ENCODE measurements at places on chromosomes 16 and 17.

DNA sequence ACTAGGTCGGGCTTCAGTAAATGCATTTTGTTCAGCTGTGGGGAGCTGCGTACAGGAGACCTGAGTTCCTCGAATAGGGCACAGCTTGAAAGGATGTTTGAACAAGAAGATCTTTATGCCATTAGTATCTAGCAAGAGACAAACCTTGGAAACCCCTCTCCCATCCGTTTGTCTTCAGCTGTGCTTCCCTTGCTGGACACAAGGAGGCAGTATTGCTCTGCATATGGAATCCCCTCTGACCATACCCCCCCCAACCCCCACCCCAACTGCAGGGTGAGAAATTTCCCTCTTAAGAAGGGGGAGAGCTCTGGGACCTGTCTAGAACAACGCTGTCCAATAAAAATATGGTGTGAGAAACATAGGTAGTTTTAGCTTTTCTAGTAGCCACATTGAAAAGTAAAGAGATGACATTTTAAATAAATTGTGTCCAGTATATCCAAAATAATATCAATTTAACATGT is 1.6 kb downstream of the MRM1 start:
- H3K27ac ChIP-seq: no peak overlapping the region
- peaks cover 18% of the 10 kb centered on the region for H3K4me1 ChIP-seq
- no peaks in the 10 kb centered on the region for H3K36me3 ChIP-seq
- no peaks in the 10 kb centered on the region for H3K27me3 ChIP-seq

GRCh38 chr16:62816971-62817519 is 780.8 kb upstream of the CDH8 start:
- no peak overlapping the region for H3K27ac ChIP-seq
- no peaks in the 10 kb centered on the region for H3K27me3 ChIP-seq
- H3K36me3 ChIP-seq: no peaks in the 10 kb centered on the region
- H3K4me1 ChIP-seq: no peaks in the 10 kb centered on the region
- no peak for DNase-seq

- peaks cover 9% of the 10 kb centered on the region for H3K4me1 ChIP-seq
- H3K4me3 ChIP-seq: no peak overlapping the region
- no peak for DNase-seq
- no peaks in the 10 kb centered on the region for H3K36me3 ChIP-seq
Measured at GRCh38 chr17:27386206-27387075, 69.8 kb upstream of the KSR1 start.

GRCh38 chr16:52090080-52090479 is 456.9 kb downstream of the TOX3 start:
- no peak for DNase-seq
- no peaks in the 10 kb centered on the region for H3K4me1 ChIP-seq
- no peaks in the 10 kb centered on the region for H3K27me3 ChIP-seq
- no peaks in the 10 kb centered on the region for H3K36me3 ChIP-seq

DNA sequence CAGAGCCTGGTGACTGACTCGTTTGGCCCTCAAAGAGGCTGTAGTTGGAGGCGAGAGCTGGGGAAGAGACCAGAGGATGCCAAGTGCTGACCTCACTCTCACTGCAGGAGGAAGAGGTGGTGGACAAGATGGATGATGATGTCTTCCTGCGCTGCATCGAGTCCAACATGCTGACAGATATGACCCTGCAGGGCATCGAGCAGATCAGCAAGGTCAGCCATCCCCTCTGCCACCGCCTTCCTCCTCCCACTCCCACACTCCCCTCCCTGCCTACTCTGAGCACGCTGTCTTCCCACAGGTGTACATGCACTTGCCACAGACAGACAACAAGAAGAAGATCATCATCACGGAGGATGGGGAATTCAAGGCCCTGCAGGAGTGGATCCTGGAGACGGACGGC is 26.9 kb downstream of the POLR2A start:
- H3K4me3 ChIP-seq: no peak overlapping the region
- no peaks in the 10 kb centered on the region for H3K4me1 ChIP-seq
- no peak for DNase-seq
- no peaks in the 10 kb centered on the region for H3K27me3 ChIP-seq
- H3K36me3 ChIP-seq: peaks cover 71% of the 10 kb centered on the region
- H3K27ac ChIP-seq: no peak overlapping the region

DNA sequence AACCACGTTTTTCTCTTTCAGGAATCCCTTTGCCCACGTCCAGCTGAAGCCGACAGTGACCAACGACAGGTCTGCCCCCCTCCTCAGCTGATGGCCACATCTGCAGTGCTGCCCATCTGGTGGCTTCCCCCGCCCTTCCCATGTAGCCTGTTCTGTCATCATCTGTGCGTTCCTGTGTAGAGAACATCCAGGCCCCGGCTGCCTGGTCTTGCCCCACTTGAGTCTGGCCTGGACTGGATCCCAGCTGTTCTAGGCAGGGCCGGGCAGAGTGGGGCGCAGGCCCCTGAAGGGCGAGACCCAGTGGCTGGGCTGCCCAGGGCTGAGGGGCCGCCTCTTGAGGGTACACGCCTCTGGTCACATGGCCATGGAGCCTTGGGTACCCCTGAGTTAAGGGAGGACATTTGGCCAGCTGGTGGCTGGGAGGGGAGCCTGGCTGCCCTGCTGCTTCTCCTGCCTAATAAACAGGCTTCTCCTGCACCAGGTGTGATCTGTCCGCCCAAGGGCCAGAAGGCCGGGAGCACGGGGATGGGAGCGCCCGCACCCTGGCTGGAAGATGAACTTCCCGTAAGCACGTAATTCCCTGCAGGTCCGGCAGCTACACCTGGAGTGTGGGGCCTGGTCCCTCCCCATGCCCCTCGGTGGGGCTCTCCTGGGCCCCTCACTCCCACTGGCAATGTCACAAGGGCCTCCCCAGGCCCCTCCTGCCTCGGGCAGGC is 49.4 kb upstream of the PVALEF start:
- no peaks in the 10 kb centered on the region for H3K27me3 ChIP-seq
- no peaks in the 10 kb centered on the region for H3K36me3 ChIP-seq
- H3K4me3 ChIP-seq: no peak overlapping the region
- H3K27ac ChIP-seq: no peak overlapping the region

DNA sequence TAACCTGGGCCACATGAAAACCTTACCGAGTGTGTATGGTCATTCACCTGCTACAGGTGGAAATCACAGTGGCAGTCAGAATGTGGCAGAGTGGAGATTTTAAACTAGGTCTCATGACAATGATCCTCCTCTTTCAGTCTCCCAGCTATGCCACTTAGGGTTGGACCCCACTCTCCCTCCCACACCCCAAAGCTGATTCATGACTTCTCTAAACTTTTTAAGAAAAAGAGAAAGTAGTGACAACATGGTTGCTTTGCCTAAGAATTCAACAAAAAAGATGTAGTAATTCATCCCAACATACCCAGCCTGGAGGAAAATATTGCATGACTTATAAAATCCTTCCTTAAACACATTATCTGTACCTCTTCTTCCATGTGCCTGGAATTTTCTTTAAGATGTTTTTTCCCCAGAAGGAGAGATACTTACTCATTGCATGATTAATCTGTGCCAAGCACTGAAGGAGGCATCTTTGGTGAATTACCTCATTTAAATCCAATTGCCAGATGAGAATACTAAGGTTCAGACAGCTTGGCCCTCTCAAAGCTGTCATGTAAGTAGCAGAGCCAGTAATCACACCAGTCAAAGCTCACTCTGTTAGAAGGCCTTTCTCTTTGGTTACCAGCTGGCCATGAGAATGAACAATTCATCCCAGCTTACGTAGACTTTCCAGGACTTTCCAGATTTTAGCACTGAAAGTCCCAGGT is 119.9 kb downstream of the COPRS start:
- H3K36me3 ChIP-seq: no peaks in the 10 kb centered on the region
- H3K4me3 ChIP-seq: no peak overlapping the region
- H3K4me1 ChIP-seq: no peaks in the 10 kb centered on the region
- H3K27me3 ChIP-seq: no peaks in the 10 kb centered on the region
- no peak for DNase-seq
- no peak overlapping the region for H3K27ac ChIP-seq

- H3K4me1 ChIP-seq: peaks cover 49% of the 10 kb centered on the region
- H3K27me3 ChIP-seq: no peaks in the 10 kb centered on the region
- peak within 1 kb of the TSS; percentile 98 for H3K27ac ChIP-seq
- H3K4me3 ChIP-seq: peak within 1 kb of the TSS; percentile 58
Measured at GRCh38 chr16:4315186-4316107, at the start of gene GLIS2. GLIS2 (plus strand) TSS chr16:4316067; CDS start chr16:4332281, 16,214 bp downstream.

GRCh38 chr17:225551-225950 is 44.1 kb upstream of the DOC2B start:
- DNase-seq: no peak
- no peaks in the 10 kb centered on the region for H3K27me3 ChIP-seq
- no peak overlapping the region for H3K4me3 ChIP-seq

GRCh38 chr16:2426941-2427361 is 2.3 kb upstream of the CCNF start:
- DNase-seq: peak; percentile 85
- H3K36me3 ChIP-seq: no peaks in the 10 kb centered on the region
- no peak overlapping the region for H3K27ac ChIP-seq
- H3K27me3 ChIP-seq: no peaks in the 10 kb centered on the region
- H3K4me3 ChIP-seq: no peak overlapping the region

- H3K27me3 ChIP-seq: no peaks in the 10 kb centered on the region
- no peak for DNase-seq
- peaks cover 7% of the 10 kb centered on the region for H3K4me1 ChIP-seq
- H3K27ac ChIP-seq: no peak overlapping the region
- no peak overlapping the region for H3K4me3 ChIP-seq
Measured at GRCh38 chr17:73516431-73516830, 127.8 kb downstream of the SDK2 start.

GRCh38 chr16:13018026-13018425 is 116.6 kb downstream of the SHISA9 start:
- no peak overlapping the region for H3K4me3 ChIP-seq
- no peak overlapping the region for H3K27ac ChIP-seq
- H3K4me1 ChIP-seq: no peaks in the 10 kb centered on the region
- no peaks in the 10 kb centered on the region for H3K27me3 ChIP-seq
- no peak for DNase-seq
- no peaks in the 10 kb centered on the region for H3K36me3 ChIP-seq

GRCh38 chr16:60816461-60816860 is 1219.8 kb downstream of the CDH8 start:
- H3K36me3 ChIP-seq: no peaks in the 10 kb centered on the region
- H3K4me1 ChIP-seq: no peaks in the 10 kb centered on the region
- no peaks in the 10 kb centered on the region for H3K27me3 ChIP-seq
- H3K27ac ChIP-seq: no peak overlapping the region

DNA sequence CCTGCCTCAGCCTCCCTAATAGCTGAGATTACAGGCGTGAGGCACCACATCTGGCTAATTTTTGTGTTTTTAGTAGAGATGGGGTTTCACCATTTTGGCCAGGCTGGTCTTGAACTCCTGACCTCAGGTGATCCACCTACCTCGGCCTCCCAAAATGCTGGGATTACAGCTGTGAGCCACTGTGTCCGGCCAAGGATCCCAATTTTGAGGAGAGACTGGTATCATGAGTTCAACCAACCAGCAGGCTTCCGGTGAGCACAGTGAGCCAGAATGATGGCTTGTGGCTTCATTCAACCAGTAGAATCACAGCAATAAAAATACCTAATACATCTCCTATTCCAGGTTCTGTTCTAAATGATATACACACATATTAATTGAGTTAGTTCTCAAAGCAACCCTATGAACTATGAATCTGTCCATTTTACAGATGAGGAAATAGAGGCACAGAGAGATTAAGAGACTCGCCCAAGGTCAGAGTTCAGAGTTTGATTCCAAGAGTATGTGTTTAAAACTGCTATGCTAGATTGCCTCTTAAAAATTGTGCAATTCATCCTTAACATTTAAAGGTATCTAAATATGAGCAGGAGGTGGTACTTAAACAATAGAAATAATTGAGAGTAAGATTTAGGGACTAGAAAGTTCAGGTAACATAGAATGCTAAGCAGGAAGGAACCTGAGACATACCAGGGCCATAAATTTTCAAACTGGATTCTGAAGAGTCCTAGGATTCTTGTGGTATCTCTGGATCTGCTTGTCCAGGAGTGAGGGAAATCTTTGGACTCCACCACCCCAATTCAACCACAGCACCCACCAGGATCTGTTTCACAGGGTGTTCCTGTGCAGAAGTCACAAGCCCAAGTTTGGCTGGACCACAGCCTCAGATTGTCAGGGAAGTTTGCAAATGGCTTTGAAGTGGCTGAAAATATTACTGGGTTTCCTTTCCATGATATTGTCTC is 25.1 kb downstream of the CCDC42 start:
- H3K36me3 ChIP-seq: no peaks in the 10 kb centered on the region
- no peak overlapping the region for H3K27ac ChIP-seq
- DNase-seq: no peak
- H3K4me1 ChIP-seq: no peaks in the 10 kb centered on the region

- no peaks in the 10 kb centered on the region for H3K36me3 ChIP-seq
- peaks cover 34% of the 10 kb centered on the region for H3K4me1 ChIP-seq
- H3K27me3 ChIP-seq: no peaks in the 10 kb centered on the region
- no peak overlapping the region for H3K27ac ChIP-seq
Measured at GRCh38 chr17:44911133-44912001, 3.9 kb downstream of the GFAP start.

DNA sequence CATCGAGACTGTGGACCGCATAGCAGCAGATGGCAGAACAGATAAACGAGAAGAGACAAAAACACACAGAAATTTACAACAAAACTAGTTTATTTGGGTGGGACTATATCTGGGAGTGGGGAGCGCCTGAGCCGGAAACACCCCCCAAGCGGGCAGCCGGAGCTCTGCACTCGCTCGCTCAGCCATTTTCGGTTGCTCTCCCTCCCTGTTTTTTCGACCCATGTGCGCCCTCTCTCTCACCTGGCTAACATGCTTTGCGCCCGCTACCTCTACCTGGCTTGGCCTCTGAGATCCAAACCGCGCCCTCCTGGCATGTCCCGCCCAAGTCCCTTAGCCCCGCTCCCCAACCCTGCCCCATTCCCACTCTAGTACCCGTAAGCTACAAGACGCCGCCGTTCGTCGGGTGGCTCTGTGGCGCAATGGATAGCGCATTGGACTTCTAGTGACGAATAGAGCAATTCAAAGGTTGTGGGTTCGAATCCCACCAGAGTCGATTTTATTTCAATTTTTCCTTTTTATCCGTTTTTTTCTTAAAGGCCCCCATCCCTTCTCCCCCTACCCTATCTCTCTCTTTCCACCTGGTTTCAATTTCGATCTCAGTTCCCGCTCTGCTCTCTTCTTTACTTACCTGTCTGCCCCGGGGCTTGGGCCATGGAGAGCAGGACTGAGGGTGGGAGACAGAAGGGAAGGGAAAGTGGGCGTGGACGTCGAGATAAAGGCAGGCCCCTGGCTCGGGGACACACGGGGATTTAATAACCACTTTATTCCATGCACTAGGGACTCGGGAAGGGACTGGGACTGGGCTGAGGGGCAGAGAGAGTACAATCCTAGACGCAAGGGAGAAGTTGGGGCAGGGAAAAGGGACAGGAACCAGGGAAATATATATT is 2.4 kb upstream of the ALOXE3 start:
- no peaks in the 10 kb centered on the region for H3K36me3 ChIP-seq
- DNase-seq: peak; percentile 51
- H3K4me3 ChIP-seq: no peak overlapping the region

- no peak overlapping the region for H3K4me3 ChIP-seq
- DNase-seq: no peak
- no peaks in the 10 kb centered on the region for H3K4me1 ChIP-seq
- H3K36me3 ChIP-seq: no peaks in the 10 kb centered on the region
Measured at GRCh38 chr16:80150978-80151721, 389.6 kb upstream of the DYNLRB2 start.
